RPMI8226 (cell line): ENCODE measurements at places on chromosomes 2 and 18.

DNA sequence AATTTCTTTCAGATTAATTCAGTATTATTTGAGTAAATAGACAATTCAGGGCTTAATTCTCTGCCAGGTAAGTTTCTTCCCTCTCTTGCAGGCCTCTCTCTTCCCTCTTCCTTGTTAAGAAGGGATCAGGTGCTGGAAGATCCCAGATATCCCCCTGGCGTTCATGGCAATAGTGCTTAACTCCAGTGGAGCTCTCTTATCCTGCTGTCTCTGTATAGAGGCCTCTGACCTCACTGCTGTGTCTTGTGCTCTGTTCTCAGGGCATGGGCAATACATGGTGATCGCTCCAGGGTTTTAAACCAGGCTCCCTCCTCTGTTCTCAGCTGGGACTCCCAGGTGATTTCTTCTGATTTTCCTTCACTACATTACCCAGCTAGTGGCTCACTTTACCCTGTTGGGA lies 226.8 kb downstream of the MC4R start:
- DNase-seq = no peak

DNA sequence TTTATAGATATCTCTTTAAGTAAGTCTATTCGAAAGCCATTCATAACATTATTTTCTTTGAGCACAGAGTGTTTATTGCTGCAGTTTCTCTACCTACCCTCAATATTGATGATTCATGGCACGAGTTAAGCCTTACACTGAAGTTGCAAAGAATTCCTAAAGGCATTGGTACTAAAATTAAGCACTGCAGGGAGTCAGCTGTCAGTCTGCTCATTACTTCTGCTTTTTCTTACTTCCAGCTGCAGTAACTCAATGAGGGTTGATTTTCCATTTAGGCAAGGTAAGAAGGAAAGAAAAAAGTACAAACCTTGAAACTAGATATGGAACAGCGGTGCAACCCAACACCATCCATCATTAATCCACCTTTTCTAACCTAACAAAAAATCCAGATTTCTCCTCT lies 65.2 kb downstream of the RNF152 start:
- DNase-seq = no peak

DNA sequence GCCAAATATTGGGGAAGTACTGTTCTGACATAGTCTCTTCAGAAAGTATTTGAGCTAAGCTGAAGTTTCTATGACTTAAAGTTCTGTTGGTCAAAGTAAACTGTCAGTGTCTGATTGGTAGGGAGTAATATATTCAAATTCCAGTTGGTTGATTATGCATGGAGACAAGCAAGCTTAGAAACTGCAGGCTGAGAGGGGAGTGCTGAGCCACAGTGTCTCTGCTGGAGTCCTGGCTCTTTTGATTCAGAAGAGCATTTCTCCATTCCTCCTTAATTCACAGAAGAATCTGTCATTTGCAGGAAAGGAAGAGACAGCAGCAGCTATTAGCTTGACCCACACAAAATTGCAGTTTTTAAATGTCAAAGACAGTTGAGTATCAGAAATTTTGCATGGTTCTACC lies 201.4 kb upstream of the TMEM200C start:
- DNase-seq = no peak

DNA sequence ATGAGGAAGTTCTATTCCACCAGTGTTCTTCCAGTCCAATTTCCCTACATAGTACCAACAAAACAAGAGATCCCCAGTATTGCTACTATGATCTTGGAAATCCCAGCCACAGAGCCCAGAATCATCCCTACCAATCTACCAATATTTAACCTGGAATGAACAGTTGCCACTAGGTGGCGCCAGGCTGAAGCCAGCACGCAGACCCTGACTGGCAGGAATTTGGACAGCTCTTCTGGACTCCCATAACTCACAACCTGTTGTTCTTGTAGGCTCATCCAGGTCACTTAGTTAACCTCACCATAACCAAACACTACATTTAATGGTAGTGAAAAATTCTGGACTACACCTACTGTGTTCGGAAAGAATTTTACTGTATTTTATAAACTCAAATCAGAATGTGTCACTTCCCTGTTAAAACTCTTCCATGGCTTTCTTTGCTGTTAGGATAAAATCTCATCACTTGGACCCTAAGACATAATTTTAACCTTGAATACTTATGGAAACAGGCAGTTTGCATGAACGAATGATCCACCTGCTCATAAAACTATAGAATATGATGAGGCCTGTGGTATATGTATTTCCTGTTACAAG lies 59.8 kb upstream of the SLC38A11 start:
- DNase-seq = peak; percentile 71

DNA sequence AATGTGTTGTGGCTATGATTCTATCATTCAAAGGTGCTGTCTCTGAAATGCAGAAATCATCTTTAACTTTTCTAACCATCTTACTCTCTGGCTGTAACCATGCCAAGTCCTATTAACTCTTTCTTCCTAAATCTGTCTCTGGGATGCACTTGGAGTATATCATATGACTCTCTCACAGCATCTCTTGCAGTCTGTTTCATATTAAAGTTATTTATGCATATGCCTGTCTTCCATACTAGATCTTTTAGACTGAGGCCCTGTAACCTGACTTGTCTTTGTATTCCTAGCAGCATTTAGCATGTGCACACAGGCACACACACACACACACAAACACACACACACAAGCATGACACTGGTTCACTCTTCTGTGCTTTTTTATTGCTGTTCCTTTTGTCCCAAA lies 320.6 kb downstream of the ETAA1 start:
- DNase-seq = no peak

DNA sequence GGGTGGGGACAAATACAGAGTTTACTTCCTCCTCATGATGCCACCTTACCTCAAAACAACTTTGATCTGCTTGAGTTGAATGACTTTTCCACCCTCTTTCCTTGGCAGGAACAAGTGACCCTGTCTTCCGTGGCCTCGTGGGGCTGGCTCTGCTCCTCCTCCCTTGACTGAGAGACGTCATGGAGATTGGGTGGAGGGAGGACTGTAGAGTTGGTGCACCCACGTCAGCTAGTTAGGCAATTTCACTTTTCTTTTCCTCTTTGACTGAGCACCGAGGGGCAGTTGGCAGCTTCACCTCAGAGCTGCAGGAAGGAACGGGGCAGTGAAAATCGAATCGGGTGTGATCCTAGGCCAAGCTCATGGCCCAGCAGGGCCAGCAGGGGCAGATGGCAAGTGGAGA lies at the start of gene SP140:
TSS of gene SP140 (plus strand) at position 251 of the 400 bp plus-strand sequence. CDS start at position 360, 109 bp downstream.
- peak; percentile 74 for DNase-seq

GRCh38 chr2:98846041-98846440 lies 90.0 kb downstream of the CRACDL start:
- DNase-seq = no peak

GRCh38 chr2:85291425-85292023 lies 36.3 kb downstream of the TGOLN2 start:
- DNase-seq = peak; percentile 67

DNA sequence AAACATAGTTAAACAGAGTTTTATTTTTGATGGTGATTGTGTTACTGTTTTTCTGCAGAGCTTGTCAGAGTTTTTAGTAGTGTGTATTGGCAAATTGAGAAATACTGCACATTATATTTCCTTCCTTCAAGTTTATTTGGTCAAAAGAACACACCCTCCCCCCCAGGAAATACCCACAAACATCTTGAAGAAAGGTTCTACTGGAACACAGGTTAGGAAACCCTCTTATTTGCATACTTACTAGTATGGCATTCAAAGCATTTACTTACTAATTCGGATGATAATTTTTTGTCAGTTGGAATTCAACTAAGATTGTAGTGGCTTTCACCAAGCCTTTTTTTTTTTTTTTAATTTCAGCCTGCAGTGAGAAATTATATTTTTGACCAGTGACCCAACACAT lies 9.1 kb downstream of the CAB39 start:
- DNase-seq = no peak

DNA sequence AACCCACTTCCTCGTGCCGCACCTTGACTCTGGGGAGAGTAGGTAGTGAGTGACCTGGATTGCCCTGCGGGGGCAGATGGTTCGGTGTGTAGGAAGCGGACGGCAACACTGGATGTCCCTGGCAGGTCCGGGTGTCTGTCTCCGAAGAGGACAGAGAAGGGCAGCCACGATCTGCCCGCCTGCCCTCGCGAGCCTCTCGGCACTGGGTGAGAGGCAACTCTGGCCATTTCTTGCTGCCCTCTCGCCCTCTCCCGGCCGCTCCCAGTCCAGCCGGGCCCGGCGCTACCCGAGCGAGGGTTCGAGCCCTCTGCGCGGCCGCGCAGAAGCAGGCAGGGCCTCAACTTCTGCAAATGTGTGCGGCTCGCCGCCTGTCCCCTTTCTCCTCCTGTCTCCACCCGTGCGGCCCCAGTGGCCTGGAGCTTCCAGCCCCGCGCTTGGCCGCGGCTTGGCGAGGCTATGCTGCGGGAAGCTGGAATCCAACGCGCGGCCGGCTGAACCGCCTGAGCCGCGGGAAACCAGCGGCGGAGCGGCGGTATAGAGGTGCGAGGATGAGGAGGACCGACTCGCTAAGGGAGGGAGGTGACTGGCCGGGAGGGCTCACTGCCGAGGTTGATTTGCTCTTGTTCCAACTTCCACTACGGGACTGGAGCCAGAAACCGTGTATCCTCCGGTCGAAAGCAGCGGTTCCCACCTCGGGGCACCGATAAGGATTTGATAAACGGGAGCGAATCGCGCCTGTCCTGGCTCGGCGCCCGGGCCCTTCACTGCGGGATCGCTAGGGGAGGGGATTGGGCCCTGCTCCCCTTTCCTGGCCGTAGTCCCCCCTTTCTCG lies 1.5 kb downstream of the EPAS1 start:
- peak; percentile 32 for DNase-seq

DNA sequence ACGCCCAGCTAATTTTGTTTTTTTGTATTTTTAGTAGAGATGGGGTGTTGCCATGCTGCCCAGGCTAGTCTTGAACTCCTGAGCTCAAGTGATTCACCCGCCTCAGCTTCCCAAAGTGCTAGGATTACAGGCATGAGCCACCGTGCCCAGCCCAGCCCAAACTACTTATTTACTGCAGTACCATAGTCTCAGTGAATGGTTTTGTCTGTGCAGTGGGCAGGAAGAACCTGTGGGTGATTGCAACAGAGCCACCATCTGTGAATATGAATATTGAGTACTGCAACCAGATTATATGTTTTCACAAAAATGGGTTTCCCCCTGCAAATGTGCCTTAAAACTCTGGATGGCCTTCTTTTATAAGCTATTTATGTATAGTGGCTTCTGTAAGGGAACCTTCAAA lies 9.1 kb downstream of the MPPE1 start:
- no peak for DNase-seq

GRCh38 chr2:56192664-56193305 lies 9.0 kb downstream of the CCDC85A start:
- DNase-seq = no peak

GRCh38 chr2:45681675-45682074 lies 30.2 kb downstream of the PRKCE start:
- DNase-seq = peak; percentile 93

GRCh38 chr18:48949050-48949605 lies 1.6 kb downstream of the SMAD7 start:
- peak; percentile 82 for DNase-seq

- DNase-seq = peak; percentile 52
These were observed 262.7 kb downstream of the ATAD2B start for GRCh38 chr2:23664066-23664788.

DNA sequence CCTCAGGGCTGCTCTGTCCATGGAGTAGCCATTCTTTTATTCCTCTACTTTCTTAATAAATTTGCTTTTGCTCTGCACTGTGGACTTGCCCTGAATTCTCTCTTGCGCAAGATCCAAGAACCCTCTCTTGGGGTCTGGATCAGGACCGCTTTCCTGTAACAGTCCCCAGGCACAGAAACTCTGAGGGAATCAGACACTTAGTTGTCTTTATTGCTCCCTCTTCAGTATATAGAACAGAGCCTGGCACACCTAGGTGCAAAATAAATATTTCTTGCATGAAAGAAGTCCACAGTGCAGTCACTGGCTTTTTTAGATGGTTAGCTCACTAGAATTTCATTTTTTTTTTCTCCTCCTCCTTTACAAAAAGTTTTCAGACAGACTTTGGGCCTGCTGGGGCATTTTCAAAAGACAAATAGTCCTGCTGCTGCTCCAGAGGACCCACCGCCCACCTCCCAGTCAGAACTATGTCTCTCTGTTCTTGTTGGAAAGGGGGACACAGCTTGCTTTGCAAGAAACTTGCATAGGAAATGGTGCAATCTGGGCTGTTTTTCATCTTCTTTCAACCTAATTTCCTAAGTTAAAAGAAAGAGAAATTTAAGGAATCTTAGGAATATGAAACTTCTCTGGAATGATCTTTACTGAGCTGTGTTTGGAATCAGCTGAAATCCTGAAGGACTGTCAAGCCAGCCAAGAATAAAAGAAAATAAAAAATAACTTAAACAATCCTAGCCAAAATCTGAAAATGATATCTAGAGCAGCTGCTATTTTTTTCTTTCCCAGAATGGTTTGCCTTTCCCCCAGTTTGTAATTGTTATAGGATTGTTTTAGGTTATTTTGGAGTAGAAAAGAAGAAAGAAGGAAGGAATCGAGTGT lies 31.7 kb upstream of the MAP4K3 start:
- DNase-seq = no peak
